ENCODE measurements at places on chromosomes 6 and 20.

- no peak for DNase-seq
Observed at GRCh38 chr6:520820-521219, 129.3 kb downstream of the IRF4 start.

DNA sequence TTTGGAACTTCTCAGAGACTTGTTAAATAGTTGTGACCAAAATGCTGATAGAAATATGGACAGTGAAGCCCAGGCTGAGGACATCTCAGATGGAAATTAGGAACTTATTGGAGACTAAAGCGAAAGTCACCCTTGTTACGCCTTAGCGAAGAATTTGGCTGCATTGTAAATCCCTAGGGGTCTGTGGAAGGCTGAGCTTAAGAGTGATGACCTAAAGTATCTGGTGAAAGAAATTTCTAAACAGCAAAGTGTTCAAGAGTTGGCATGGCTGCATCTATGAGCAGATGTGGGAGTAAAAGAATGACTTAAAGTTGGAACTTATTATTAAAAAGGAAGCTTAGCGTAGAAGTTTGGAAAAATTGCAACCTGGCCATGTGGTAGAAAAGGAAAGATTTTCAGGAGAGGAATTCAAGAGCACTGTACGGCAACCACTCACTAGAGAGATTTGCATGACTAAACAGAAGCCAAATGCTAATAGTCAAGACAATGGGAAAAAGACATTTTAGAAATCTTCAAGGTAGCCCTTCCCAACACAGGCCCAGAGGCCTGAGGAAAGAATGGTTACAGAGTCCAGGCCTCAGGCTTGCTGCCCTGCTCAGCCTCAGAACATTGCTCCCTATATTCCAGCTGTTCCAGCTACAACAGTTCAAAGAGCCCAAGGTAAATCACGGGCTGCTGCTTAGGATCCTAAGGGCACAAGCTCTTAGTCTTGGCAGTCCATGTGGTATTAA is 61.6 kb upstream of the TNFRSF21 start:
- DNase-seq = no peak

DNA sequence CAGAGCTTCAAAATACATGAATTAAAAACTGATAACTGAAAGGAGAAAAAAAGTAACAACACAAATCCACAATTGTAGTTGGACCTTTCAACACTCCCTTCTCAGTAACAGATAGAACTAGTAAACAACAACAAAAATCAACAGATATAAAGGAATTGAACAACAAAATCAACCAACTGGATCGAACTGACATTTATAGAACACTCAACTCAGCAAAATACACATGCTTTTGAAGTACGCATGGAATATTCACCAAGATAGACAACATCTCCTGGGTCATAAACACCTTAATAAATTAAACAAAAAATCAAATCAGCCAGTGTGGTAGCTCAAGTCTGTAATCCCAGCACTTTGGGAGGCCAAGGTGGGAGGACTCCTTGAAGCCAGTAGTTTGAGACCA is 63.3 kb downstream of the ILRUN start:
- DNase-seq = no peak

- no peak for DNase-seq
Observed at GRCh38 chr20:21901470-21902275, 196.2 kb downstream of the PAX1 start.

DNA sequence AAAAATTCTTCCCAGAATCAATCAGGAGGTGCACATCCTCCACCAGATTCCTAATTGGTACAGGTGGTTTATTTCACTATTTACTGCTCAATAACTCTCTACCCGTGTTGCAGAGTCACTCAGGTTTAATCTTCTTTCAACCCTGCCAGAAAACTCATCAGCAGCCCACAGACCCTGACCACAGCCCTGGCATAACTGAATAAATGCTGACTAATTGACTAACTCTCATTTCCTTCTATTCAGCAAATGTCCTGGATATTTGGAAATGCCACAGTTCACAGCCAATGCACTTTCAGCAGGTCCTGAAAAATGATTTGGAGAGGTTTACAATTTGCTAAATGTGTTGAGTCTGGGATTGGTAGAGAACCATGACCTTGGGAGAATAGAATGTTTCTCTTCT is 62.3 kb downstream of the TRMT6 start:
- no peak for DNase-seq

- DNase-seq = peak; percentile 85
Observed at GRCh38 chr20:61120595-61121515, 131.2 kb upstream of the CDH4 start.

- DNase-seq = no peak
Observed at GRCh38 chr6:54879188-54879985, 32.8 kb downstream of the FAM83B start.

DNA sequence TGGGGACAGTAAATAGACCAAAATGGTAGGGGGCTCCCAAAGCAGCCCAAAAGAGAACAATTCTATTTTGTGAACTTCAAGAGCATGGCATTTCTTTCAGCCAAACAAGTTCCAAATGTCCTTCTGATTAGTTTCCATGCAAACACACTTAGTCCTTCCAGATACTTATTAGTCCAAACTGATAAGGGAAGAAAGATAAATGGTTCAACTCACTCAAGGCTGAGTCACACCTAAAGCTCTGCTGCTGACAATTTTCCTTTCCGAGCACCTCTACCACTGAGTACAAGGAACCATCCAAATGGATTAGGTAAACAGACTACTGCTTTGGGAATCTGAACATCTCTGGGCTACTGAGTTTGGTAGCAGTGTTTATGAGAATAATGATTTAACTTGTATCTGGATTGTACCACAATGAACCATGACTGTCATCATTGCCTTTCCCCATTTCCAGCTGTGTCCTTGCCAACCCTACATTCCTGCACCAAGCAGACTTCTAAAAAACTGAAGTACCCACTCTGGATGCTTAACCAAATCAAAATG is 71.2 kb downstream of the TNFRSF21 start:
- no peak for DNase-seq

DNA sequence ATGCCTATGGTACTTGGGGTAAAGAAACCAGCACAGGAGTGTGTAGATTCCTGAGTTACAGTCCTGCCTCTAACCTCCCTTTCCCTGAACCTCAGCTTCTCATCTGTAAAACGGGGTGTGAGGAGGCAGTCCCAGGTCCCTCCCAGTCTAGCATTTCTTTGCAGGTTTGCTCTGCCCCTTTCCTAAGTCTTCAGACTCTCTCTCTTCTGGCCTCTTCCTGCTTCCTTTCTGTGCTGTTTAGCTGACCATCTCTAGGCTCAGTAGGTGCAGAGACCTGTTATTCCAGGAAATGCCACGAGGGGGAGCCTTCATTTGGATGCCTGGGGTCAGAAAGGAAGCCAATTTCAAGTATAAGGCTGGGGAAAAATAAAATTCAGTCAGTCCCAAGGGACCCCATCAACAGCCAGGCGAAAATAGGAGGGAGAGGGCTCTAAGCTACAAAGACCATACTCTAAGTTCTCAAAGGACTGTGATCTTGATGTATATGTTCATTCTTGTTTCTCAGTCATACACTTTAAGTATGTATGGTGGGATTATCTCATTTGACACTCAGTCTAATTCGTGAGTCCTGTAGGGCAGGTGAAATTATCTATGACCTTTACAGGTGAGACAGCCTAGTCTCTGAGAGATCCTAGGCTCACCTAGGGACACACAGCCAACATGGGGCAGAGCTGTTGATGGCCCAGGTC is 89.1 kb downstream of the NCR2 start:
- peak; percentile 86 for DNase-seq

- no peak for DNase-seq
Observed at GRCh38 chr20:32481311-32482142, 103.6 kb downstream of the NOL4L start.
